ENCODE measurements at places on chromosomes 12 and 14.

GRCh38 chr12:52020539-52021336 lies 14.0 kb downstream of the TAMALIN start:
- peaks cover 45% of the 10 kb centered on the region for H3K4me1 ChIP-seq
- H3K4me3 ChIP-seq, result peak overlapping the region; percentile 28
- peak; percentile 49 for DNase-seq
- peak overlapping the region; percentile 94 for H3K27ac ChIP-seq

DNA sequence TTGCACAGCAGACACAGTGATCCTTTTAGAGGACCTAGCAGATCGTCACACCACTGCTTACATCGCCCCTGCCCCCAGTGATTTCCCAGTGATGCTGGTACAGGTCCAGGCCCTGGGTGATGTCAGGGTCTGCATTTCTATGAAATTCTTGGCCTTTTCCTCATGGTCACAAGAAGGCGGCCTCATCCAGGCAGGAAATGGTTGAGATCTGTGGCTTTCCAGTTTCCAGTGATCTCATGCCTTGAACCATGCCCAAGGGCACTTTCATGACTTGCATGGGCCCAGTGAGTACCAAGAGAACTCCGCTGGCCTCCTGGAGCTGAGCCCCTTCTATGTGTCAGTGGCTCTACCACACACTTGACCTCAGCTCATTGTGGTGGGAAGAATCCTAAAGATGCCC lies 41.9 kb upstream of the BDKRB2 start:
- H3K36me3 ChIP-seq, result peaks cover 3% of the 10 kb centered on the region
- no peak overlapping the region for H3K27ac ChIP-seq
- H3K27me3 ChIP-seq, result peaks cover 26% of the 10 kb centered on the region
- H3K4me3 ChIP-seq, result no peak overlapping the region

GRCh38 chr14:61575126-61575525 lies 120.2 kb upstream of the HIF1A start:
- no peak for DNase-seq
- H3K4me3 ChIP-seq, result no peak overlapping the region
- H3K36me3 ChIP-seq, result peaks cover 2% of the 10 kb centered on the region
- peaks cover 26% of the 10 kb centered on the region for H3K4me1 ChIP-seq
- H3K27me3 ChIP-seq, result peaks cover 9% of the 10 kb centered on the region

DNA sequence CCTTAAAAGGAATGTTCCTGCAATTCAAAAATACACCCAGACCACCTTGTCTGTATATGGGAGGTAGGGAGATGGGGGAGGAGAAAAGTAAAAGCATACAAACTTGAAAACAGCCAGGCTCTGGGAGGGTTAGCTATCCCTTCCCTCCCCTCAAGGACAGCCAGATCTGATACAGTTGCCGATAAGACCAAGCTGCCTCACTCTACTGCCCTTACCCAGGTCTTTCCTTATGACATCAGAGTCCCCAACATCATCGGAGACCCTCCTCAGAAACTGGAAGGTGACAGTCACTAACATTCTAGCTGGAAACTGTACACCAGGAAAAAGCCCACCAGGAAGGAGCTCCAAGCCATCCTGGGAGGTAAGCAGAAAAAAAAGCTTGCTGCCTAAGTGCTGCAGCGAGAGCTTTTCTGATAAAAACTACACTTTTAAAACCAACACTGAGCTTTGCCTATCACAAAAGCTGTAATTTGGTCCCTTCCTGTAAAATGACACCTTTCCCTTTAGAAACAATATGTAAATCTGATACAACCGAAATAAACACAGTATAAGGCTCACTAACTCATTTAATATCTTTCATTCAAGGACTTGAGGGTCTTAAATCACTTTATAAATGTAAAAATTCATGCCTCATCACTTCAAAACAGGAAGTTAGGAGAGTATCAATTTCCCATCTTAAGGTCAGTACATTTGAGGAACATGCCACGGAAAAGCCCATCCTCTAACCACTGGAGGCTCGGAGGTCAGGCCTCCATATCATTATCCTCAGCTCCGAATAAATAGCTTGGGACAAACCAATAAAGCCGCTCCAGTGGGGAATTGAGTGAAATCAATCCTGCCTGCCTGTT lies 20.4 kb upstream of the PLEKHH1 start:
- no peaks in the 10 kb centered on the region for H3K36me3 ChIP-seq
- peaks cover 15% of the 10 kb centered on the region for H3K4me1 ChIP-seq
- DNase-seq, result no peak
- H3K27ac ChIP-seq, result no peak overlapping the region

GRCh38 chr14:23661542-23661941 lies 25.4 kb downstream of the DHRS2 start:
- no peak overlapping the region for H3K27ac ChIP-seq
- no peak for DNase-seq
- H3K4me3 ChIP-seq, result no peak overlapping the region
- peaks cover 61% of the 10 kb centered on the region for H3K27me3 ChIP-seq
- H3K4me1 ChIP-seq, result peaks cover 3% of the 10 kb centered on the region
- H3K36me3 ChIP-seq, result no peaks in the 10 kb centered on the region

GRCh38 chr12:47722136-47722834 lies 3.0 kb downstream of the ENDOU start:
- H3K4me1 ChIP-seq, result peaks cover 29% of the 10 kb centered on the region
- H3K36me3 ChIP-seq, result peaks cover 5% of the 10 kb centered on the region
- H3K27me3 ChIP-seq, result no peaks in the 10 kb centered on the region
- peak overlapping the region; percentile 79 for H3K27ac ChIP-seq

DNA sequence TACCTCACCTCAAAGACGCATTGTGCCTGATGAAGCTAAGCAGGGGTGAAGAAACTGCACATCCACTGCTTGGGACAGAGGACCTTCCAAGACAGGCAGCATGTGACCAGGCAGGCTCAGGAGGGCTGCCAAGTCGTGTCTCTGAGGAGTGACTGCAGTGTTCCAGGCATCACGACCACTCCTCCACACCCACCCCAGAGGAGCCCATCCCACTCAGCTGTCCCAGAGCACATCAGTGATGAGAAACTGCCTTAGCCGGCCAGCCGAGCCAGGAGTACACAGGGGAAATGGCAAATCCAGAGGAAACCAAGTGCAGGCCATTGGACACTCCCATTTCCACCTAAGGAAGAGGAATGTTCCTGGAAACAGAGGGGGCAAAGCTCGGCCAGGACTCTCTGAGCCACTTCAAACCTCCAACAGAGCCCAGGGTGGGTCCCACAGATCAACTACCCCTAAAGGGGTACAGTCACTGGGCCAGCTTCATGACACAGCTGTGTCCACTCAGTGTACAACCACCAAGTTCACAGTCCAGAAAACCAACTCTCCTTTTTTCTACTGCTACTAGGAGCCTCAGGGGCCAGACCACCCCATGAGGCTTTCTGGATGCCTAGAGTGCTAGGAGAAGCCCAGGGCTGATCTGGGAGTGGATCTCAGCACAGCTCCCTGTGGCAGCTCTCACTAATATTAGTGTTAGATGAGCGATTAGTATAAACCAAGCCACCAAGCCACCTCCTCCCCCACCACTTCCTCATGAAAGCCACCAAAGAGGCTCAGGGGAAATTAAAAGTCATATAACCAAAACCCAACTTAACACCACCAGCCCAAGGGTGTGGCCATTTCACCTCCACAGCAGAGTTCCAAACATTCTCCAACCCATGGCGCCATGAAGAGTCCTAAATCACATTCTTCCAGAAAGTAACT lies 15.4 kb downstream of the PXN start:
- no peaks in the 10 kb centered on the region for H3K27me3 ChIP-seq
- peak overlapping the region; percentile 86 for H3K4me3 ChIP-seq

DNA sequence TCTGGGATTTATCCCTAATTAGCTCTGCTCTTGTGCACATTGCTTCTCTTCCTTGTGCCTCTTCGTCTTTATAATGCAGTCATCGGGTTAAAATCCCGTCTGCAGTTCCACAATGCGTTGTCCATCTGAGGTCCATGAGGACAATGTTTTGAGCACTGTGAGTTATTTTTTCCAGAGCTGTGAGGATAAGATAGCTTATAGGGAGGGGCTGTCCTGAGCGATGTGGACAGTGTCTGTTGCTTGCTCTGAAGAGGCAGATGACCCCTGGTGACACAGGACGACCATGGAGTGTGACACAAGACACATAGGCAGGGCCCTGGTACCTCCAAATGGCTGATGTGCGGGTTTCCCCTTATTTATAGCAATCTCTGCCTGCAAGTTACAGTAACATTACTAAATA lies 132.5 kb downstream of the SMOC1 start:
- H3K27ac ChIP-seq, result no peak overlapping the region
- DNase-seq, result no peak
- peaks cover 39% of the 10 kb centered on the region for H3K27me3 ChIP-seq
- H3K4me1 ChIP-seq, result peaks cover 3% of the 10 kb centered on the region
